ENCODE measurements at places on chromosomes 7 and 10.

GRCh38 chr10:32362571-32362970 is 15.6 kb upstream of the EPC1 start:
- DNase-seq, result no peak

GRCh38 chr7:121761399-121761798 is 111.6 kb upstream of the PTPRZ1 start:
- no peak for DNase-seq

DNA sequence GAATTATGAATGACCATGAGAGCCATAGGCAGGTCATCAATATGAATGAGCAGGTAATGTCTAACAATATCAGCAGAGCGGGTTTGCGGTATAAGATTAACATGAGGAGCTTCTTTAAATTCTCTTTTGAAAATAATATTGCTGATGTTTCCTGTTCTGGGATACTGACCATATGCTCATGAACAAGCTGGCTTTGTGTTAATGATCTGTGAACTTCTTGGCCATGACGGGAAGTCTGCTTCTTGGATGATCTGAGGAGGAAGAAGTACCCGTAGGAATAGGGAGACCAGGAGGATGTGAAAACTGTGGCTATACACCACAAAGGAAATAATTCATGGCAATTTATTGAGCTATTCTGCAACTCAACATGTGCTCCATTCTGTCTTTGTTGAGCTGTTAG is 38.6 kb downstream of the ITGA8 start:
- no peak for DNase-seq

GRCh38 chr7:8149222-8149621 is 112.7 kb downstream of the ICA1 start:
- no peak for DNase-seq

DNA sequence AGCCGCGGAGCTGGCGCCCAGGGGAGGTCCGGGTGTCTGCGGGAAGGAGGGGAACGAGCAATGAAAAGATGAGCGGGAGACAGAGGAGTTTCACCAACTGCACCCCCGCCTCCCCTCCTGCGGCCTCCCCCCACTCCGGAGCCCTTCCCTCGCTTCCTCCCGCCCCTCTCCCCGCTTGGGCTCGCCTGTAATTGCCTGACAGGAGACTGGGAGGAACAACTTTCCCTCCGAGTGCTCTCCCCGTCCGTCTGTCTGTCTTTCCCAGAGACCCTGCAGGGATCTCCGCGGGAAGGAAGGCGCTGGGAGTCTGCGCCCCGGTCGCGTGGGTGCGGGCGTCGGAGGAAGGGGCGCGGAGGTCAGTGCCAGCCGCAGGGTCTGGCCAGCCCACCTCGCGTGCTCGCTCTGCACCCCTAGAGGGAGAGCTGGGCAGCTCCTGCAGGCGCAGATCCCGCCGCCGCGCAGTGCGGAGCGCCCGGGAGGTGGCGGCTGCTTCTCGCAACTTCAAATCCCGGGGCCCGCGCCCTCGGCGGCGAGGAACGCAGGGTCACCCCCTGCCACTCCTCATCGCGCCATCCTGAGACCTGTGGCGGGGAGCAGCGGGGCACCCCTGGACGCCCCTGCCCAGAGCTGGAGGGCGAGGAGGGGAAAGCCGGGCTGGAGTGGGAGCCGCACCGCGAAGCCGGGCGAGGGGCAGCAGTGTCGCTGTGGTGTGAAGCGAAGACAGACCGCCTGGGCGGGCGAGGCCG is 511 bp upstream of the NRP1 start:
- DNase-seq, result no peak

DNA sequence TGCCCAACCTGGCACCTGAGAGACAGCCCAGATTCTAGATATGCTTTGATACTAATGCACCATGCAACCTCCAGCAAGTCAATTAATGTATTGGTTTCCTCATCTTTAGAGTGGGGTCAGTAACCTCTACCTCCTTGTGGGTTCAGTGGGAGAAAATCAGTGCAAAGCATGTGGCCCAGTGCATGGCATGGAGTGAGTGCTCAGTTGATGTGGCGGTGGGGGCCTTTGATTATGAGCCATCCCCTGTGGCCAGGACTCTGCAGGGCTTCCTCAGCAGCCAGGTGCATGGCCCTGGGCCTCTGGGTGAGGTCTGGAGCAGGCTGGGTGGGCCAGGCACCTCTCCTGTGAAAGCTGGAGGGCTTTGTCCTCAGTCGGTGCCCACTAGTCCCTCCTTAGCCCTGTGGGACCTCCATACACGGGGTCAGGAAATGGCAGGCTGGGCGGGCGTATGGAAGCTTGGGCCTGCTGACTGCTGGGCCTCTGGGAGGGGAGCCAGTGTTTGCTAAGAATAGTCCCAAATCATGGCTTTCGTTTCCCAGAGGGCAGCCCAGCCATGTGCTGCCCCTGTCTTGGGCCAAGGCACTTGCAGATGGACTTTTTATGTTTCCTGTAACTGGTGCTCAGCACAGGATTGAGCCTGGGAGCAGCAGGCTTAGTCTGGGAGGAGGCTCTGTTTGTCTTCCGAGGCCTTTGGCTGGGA is 3.4 kb downstream of the PALD1 start:
- DNase-seq, result no peak

DNA sequence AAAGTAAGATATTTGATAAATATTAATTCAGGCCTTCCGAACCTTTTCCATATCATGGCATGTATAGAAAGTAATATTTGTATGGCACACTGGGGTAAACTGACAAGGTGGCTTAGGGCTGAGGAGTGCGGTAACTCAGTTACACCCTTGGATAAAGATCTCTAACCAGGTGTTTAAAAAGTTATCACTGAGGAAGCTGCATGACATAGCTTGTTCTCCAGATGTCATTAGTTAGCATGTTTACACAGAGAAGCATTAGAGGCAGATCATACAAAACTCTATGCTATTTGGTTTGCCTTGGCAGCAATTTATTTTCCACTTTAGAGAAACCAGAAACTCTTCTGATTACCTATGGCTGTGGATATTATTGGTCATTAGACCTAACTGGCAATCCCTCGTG is 118.2 kb downstream of the ST7 start:
- DNase-seq, result no peak

- DNase-seq, result no peak
Observed at GRCh38 chr10:3775696-3776551, 9.1 kb downstream of the KLF6 start.

All from stimulated activated CD8-positive, alpha-beta memory T cell treated with anti-CD3 and anti-CD28 coated beads, Interleukin-4, amount 100 ng/mL, for 4 hours (primary cell).